OCI-LY7 (cell line): ENCODE measurements at places on chromosomes 16 and 17.

- DNase-seq, result peak; percentile 78
These were observed 57.2 kb downstream of the SDK2 start for GRCh38 chr17:73586921-73587602.

- DNase-seq, result peak; percentile 36
These were observed 3.0 kb downstream of the SOX15 start for GRCh38 chr17:7586673-7587419.

- no peak for DNase-seq
These were observed 1.6 kb downstream of the SEZ6 start for GRCh38 chr17:29004081-29004692.

- no peak for DNase-seq
These were observed 21.1 kb upstream of the YPEL2 start for GRCh38 chr17:59310263-59310920.

- no peak for DNase-seq
These were observed 13.5 kb downstream of the ELAC2 start for GRCh38 chr17:13004336-13004735.

DNA sequence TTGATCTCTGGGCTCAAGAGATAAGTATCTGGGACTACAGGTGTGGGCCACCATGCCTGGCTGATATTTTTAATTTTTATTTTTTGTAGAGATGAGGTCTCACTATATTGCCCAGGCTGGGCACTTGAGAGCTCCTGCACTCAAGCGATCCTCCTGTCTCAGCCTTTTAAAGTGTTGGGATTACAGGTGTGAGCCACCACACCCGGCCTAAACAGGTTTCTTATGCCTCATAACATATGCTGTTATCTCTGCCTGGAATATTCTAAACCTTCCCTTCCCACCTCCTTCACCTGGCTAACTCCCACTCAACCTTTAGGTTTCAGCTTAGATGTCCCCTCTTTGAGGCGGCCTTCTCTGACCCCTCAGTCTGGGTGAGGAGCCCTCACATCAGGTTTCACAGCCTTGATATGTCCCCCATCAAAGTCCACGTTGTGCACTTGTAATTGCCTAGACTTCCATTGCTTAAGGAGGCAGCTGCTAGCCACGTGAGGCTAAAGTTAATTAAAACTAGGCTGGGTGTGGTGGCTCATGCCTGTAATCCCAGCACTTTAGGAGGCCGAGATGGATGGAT lies 8.6 kb upstream of the CNP start:
- DNase-seq, result no peak

DNA sequence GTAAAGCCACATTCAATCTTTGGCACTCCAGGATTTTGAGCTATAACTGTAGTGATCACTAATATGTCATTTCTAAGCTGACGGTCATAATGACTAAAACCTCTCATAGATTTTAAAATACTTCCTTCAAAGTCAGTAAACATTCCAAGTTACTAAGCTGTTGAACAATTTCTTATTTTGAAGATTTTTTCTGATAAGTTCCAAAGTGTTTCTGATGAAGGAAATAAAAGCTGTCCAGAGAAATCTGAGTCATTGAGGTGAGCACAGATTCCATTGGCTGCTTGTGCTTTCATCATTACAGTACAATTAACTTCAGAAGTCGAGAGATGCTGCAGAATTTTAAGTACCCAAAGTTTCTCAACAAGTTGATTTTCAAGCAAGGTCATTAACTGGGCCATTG lies 23.9 kb downstream of the NLRC5 start:
- no peak for DNase-seq
